ENCODE measurements at places on chromosomes 2 and 18. TPM values are rescaled to one million over a fixed set of nuclear protein-coding genes. Genes with fewer than 3 reads are reported as not detected.

- H3K4me1 ChIP-seq, result no peaks in the 10 kb centered on the region
- no peak for DNase-seq
- H3K4me3 ChIP-seq, result no peak overlapping the region
- no peak overlapping the region for H3K27ac ChIP-seq
Observed at GRCh38 chr18:73456643-73457042, 588.9 kb upstream of the NETO1 start.

GRCh38 chr2:112020561-112020960 lies 34.5 kb upstream of the TMEM87B start:
- H3K4me3 ChIP-seq, result no peak overlapping the region
- H3K27me3 ChIP-seq, result no peaks in the 10 kb centered on the region
- no peak for DNase-seq
- no peaks in the 10 kb centered on the region for H3K4me1 ChIP-seq
- no peaks in the 10 kb centered on the region for H3K36me3 ChIP-seq
- no peak overlapping the region for H3K27ac ChIP-seq

Gene AGXT
- polyA plus RNA-seq, result not detected

Gene PTPRN
- polyA plus RNA-seq, result 0.17 TPM

GRCh38 chr2:237122214-237122666 lies 36.6 kb downstream of the COPS8 start:
- H3K27me3 ChIP-seq, result no peaks in the 10 kb centered on the region
- H3K36me3 ChIP-seq, result no peaks in the 10 kb centered on the region
- H3K27ac ChIP-seq, result no peak overlapping the region
- peak; percentile 69 for DNase-seq

GRCh38 chr18:35876243-35876642 lies 96.2 kb upstream of the RMP24 start:
- no peak overlapping the region for H3K4me3 ChIP-seq
- no peaks in the 10 kb centered on the region for H3K36me3 ChIP-seq
- H3K27ac ChIP-seq, result no peak overlapping the region
- H3K4me1 ChIP-seq, result no peaks in the 10 kb centered on the region

DNA sequence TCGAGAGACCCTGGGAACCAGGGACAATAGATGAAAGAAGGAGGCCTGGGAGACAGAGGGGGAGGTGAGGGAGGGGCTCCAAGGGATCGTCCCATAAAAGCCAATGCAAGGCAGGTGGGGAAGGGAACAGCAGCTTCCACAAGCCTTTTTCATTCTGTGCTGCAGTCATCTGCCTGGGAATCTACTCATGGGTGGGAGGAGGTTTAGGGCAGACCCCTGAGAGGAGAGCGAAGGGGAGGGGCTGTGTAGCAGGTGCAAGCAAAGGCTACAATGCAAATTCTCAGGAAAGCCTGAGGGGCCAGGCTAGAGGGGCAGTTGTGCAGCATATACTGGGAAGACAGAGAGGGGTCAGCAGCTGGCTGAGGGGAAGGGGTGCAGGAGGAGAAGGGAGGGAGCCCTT lies 135.4 kb downstream of the SETBP1 start:
- no peaks in the 10 kb centered on the region for H3K36me3 ChIP-seq
- H3K27ac ChIP-seq, result no peak overlapping the region
- H3K4me3 ChIP-seq, result no peak overlapping the region
- H3K27me3 ChIP-seq, result no peaks in the 10 kb centered on the region
- H3K4me1 ChIP-seq, result peaks cover 45% of the 10 kb centered on the region

DNA sequence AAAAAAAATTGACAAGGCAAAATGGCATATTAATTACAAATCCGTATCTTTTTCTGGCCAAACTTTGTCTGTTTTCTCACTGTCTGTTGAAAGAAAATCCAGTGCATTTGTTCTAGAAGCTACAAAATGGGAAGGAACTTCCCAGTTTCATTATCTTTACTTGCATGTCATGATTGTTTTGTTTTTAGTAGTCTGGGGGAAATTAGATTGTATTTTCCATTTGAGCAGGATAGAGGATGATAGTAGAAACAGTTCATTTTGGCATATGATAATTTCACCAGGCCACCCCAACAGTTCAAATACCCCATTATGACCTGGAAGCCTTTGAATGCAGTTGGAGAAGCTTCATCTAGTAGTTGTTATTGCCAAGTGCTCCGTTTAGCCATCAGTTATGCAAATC lies 77.5 kb upstream of the RANBP2 start:
- no peak for DNase-seq
- H3K36me3 ChIP-seq, result no peaks in the 10 kb centered on the region
- peaks cover 51% of the 10 kb centered on the region for H3K4me1 ChIP-seq
- peak overlapping the region; percentile 90 for H3K27ac ChIP-seq
- H3K4me3 ChIP-seq, result no peak overlapping the region

DNA sequence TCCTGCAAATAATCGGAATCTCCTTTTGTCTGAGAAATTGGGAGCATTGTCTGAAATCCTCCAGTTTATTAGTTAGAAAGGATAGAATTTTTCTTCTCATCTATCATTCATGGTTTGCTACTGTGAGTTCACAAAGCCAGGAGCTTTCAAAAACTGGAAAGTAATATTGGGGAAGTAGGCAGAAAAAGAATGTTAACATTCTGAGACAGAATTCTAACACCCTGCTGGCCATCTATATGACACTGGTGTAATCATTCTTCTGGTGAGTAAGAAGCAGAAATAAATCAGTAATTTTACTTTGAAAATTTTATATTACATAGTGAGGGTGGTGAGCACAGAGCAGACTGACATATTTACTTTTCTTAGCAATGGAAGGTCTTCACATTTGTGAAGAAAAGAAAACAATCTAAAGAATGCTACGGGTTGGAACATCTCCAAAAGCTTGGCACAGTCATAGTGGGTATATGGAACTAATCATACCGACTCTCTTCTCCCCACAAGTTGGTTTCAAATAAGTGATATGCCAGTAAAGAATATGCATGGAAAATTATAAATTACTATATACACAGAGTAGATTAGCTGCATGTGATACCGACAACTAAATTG lies 344.9 kb downstream of the LPIN1 start:
- H3K27ac ChIP-seq, result no peak overlapping the region
- peaks cover 2% of the 10 kb centered on the region for H3K27me3 ChIP-seq
- no peak for DNase-seq
- no peak overlapping the region for H3K4me3 ChIP-seq

- peak overlapping the region; percentile 24 for H3K4me3 ChIP-seq
- peaks cover 58% of the 10 kb centered on the region for H3K4me1 ChIP-seq
- H3K36me3 ChIP-seq, result no peaks in the 10 kb centered on the region
- H3K27ac ChIP-seq, result peak overlapping the region; percentile 86
- DNase-seq, result peak; percentile 51
Observed at GRCh38 chr18:11994703-11995444, 13.6 kb downstream of the IMPA2 start.

DNA sequence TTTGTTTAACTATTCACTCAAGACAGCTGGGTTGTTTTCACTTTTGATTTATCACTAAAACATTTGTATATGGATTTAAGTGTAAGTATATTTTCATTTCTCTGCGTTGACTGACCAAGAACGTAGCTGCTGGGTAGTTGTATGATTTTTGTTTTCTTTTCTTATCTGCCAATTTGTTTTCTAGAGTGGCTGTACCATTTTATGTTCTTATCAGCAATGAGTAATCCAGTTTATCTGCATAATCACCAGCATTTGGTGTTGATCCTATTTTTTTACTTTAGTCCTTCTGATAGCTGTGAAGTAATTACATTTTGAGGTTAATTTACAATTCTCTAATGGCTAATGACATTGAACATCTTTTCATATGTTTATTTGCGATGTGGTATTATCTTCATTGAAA lies 1178.4 kb upstream of the TMEFF2 start:
- no peaks in the 10 kb centered on the region for H3K27me3 ChIP-seq
- no peak for DNase-seq
- H3K36me3 ChIP-seq, result no peaks in the 10 kb centered on the region
- no peak overlapping the region for H3K4me3 ChIP-seq
- no peaks in the 10 kb centered on the region for H3K4me1 ChIP-seq
- H3K27ac ChIP-seq, result no peak overlapping the region

Gene ATRAID
- polyA plus RNA-seq, result 188 TPM

Gene PLEKHH2
- 0.38 TPM for polyA plus RNA-seq

Gene DUSP19
- polyA plus RNA-seq, result 3.9 TPM

GRCh38 chr2:171180229-171180930 lies 19.7 kb upstream of the TLK1 start:
- H3K4me1 ChIP-seq, result no peaks in the 10 kb centered on the region
- no peak overlapping the region for H3K4me3 ChIP-seq
- H3K27me3 ChIP-seq, result no peaks in the 10 kb centered on the region
- no peak overlapping the region for H3K27ac ChIP-seq
- H3K36me3 ChIP-seq, result no peaks in the 10 kb centered on the region
- no peak for DNase-seq

- H3K27me3 ChIP-seq, result no peaks in the 10 kb centered on the region
- no peaks in the 10 kb centered on the region for H3K4me1 ChIP-seq
- no peak overlapping the region for H3K27ac ChIP-seq
- H3K36me3 ChIP-seq, result no peaks in the 10 kb centered on the region
Observed at GRCh38 chr18:27363872-27364271, 178.8 kb upstream of the CHST9 start.

- H3K27ac ChIP-seq, result no peak overlapping the region
- DNase-seq, result no peak
- no peaks in the 10 kb centered on the region for H3K27me3 ChIP-seq
- no peaks in the 10 kb centered on the region for H3K36me3 ChIP-seq
Observed at GRCh38 chr2:129819855-129820254, 159.6 kb upstream of the RAB6C start.

DNA sequence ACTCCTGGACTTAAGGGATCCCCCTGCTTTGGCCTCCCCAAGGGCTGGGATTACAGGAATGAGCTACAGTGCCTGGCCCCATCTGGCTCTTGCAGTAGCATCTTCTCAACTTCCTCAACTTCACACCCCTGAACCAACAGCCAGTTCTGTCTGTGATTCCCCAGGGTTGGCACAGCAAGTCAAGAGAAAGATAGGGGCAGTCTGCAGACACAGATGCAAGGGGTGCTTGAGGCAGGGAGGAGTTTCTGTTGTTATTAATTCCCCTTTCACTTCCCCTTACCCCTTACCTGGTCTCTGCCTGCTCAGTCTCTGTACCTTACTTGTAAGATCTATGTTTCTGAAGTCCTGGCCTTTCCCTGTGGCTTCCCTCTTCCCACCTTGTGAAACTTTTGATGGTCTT lies 54.1 kb upstream of the MEX3C start:
- no peaks in the 10 kb centered on the region for H3K4me1 ChIP-seq
- H3K27ac ChIP-seq, result no peak overlapping the region
- H3K4me3 ChIP-seq, result no peak overlapping the region
- DNase-seq, result no peak

Gene RAMP1
- 303 TPM for polyA plus RNA-seq

DNA sequence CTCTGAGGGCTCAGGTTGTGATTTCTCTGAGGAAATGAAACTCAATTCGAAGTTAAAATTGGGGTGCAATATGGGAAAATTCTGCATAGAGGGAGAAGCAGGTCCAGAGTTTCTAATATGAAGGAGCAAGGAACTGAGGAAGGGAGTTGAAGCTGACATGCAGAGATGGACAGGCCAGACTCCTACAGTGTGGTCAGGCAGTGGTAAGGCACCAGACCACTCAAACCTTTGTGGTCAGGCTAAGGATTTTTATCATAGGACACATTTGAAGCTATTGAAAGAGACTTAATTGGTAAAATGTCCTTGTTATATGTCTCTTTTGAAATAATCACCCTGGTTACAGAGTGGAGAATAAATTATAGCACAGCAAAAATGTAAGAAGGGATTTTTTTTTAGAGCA lies 1074.8 kb upstream of the CDH2 start:
- H3K27me3 ChIP-seq, result no peaks in the 10 kb centered on the region
- H3K4me3 ChIP-seq, result no peak overlapping the region
- DNase-seq, result no peak
- H3K27ac ChIP-seq, result no peak overlapping the region

DNA sequence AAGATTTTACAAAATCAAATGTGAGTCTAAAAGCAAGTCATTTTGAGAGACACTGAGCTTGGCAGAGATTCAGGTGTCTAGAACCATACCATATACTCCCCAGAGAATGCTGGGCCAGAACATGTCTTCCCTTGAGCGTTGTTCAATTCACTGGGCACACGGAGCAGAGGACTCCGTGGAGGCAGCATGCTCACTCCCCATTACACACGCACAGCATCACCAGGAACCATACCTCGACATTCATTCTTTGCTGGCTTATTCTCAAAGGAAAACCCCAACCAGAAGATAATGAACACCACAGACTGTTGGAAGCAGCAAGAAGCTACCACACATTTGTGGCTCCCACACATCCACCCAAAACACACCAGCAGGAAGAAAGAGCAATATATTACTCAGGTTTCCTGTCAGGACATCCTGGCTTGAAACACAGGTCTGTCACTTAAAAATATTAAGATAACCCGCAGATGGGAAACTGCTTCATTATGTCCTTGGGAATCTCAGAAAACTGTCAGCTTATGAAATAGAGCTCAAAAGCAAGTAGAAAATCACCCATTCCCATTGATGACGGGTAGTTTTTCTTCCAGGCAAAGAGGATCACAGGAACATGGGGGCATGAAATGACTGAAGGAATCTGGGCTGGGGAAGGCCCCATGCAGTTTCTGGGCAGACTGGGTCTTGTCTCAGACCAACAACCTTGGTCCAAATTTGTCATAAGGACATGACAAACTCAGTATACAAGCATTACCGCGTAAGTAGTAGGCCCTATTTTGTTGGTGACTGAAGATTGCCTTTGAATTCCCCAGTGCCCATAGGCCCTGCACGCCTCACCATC lies 46.4 kb downstream of the PCBP1 start:
- H3K4me3 ChIP-seq, result peak overlapping the region; percentile 58
- H3K27me3 ChIP-seq, result no peaks in the 10 kb centered on the region
- H3K4me1 ChIP-seq, result peaks cover 42% of the 10 kb centered on the region
- DNase-seq, result no peak
- no peaks in the 10 kb centered on the region for H3K36me3 ChIP-seq

GRCh38 chr2:144771348-144771747 lies 251.4 kb upstream of the ZEB2 start:
- H3K27me3 ChIP-seq, result no peaks in the 10 kb centered on the region
- no peak for DNase-seq
- H3K4me3 ChIP-seq, result no peak overlapping the region
- no peaks in the 10 kb centered on the region for H3K4me1 ChIP-seq
- no peaks in the 10 kb centered on the region for H3K36me3 ChIP-seq

DNA sequence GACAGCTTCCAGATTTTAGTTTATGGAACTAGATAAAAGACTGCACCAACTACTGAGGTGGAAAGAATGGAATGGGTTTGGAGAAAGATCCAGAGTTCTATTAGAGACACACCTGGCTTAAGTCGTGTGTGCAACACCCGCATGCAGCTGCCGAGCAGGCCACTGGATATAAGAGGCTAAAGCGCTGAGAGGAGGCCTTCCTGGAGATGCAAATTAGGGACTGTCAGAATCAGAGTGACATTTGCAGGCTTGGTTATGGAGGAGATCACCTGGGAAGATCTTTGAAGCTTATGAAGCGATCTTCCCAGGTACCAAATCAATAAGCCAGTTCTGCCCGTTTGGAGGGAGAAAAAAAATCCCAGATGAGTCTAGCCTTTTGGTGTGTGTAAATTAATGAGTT lies 30.4 kb upstream of the KLHL29 start:
- DNase-seq, result no peak
- H3K4me3 ChIP-seq, result no peak overlapping the region
- no peak overlapping the region for H3K27ac ChIP-seq
- H3K27me3 ChIP-seq, result no peaks in the 10 kb centered on the region
- no peaks in the 10 kb centered on the region for H3K36me3 ChIP-seq

- no peaks in the 10 kb centered on the region for H3K36me3 ChIP-seq
- H3K4me1 ChIP-seq, result no peaks in the 10 kb centered on the region
- H3K4me3 ChIP-seq, result no peak overlapping the region
- DNase-seq, result no peak
- no peak overlapping the region for H3K27ac ChIP-seq
Observed at GRCh38 chr2:20236496-20236895, 11.6 kb upstream of the SDC1 start.

Data from psoas muscle (tissue), 8 donors.